ENCODE measurements at places on chromosomes 16 and 17.

GRCh38 chr17:34246446-34246845, 8.6 kb upstream of the CCL2 start:
- DNase-seq: no peak

DNA sequence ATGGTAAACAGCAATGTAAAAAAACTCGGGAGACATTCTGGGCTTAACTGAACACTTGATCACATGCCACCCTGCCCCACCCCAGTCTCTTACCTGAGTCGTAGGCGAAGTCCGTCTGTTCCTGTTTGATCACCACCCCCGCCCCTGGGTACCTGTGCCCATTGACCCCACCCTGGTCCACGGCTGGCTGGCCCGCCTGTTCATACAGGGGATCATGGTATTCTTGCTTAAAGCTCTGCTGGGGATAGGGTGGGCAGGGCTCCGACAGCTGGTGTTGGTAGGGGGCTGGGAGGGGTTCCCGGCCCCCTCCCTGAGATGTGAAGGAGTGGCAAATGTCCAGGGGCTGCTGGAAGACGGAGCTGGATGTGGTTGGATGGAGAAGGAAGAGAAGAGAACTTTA, 13.6 kb downstream of the ETV4 start:
- DNase-seq: no peak

GRCh38 chr16:8714174-8714573, 39.8 kb downstream of the ABAT start:
- DNase-seq: no peak

GRCh38 chr17:9208381-9209105, 187.2 kb downstream of the NTN1 start:
- no peak for DNase-seq

- DNase-seq: peak; percentile 16
Observed at GRCh38 chr17:58487589-58488427, at the start of gene HSF5. HSF5 (minus strand) TSS chr17:58488408; CDS start chr17:58488274, 134 bp downstream.

- DNase-seq: no peak
Observed at GRCh38 chr16:85424260-85425073, 188.7 kb upstream of the GSE1 start.

- no peak for DNase-seq
Observed at GRCh38 chr16:22265351-22265750, 31.9 kb upstream of the POLR3E start.

GRCh38 chr16:67158637-67159600, 790 bp downstream of the TRADD start:
- DNase-seq: no peak

DNA sequence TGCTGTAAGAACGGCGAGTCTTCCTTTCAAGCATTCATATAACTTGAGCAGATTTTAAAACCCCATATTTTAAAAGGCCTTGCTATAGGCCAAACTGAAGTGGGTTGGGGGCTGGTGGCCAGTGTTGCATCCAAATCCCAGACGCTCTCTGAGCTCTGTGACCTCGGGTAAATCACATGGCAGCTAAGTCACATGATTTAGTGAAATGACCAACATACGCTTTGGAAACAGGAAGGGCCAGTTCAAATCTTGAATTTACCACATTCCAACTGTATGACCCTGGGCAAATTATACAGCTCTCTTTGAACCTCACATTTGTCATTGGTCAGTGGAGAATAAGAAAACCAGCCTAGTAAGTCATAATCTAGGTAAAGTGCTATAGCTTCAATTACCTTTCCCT, 519.3 kb downstream of the HAPSTR1 start:
- DNase-seq: no peak

GRCh38 chr17:19759568-19760549, 11.8 kb upstream of the ALDH3A1 start:
- no peak for DNase-seq

- peak; percentile 21 for DNase-seq
Observed at GRCh38 chr16:79751471-79752184, 151.1 kb upstream of the MAF start.

GRCh38 chr17:47214931-47215330, 5.8 kb downstream of the MYL4 start:
- no peak for DNase-seq

DNA sequence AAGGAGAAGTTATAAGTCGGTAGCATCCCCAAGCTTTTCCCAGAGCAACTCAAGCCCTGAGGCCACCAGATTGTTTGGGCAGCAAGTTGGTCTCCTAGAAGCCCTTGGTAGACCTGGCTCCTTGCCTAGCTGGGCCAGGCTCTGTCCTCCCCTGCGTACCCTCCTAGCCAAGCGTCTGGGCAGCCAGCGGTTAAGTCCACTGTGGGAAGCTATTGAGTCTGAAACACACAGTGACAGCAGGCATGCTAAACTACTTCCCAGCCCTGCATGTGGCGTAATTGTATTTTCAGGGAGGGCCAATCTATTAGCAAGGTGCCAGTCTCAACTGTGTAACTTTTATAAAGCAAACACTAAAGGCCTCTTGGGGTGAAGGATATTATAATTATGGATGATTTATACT, 419.1 kb upstream of the RBFOX1 start:
- no peak for DNase-seq

DNA sequence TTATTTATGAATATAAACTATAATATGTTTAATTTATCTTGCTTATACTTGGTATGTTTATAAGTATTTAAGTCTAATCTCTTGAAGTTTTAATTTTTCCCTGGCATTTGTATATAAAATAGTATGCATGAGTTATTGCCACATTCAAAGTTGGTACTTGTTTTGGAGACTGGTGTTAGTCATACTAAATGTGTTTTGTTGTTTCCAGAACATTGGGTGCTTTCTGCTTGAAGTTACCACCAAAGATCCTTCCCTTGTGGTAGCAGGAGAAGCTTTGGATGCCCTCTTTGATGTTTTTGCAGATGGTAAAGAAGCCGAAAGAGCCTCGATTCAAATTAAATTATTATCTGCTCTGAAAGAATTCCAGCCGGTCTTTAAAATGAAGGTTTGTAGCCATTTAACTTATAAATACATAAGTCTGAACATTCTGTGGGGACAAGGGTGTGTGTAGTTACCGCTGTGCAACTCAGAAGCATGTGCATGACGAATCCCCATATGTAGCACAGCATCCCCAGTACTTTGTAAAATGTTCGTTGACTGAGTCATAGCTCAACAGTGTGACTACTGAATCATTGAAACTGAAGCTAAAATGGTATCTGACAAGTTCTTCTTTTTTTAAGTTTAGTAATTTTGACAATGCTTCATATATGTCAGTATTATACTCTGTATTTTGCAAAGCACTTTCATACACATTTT, 36.4 kb downstream of the HEATR3 start:
- DNase-seq: peak; percentile 85

- no peak for DNase-seq
Observed at GRCh38 chr17:9204637-9205329, 183.5 kb downstream of the NTN1 start.

- no peak for DNase-seq
Observed at GRCh38 chr17:31392002-31392855, 754 bp downstream of the RAB11FIP4 start.

GRCh38 chr17:69997332-69997731, 77.7 kb upstream of the KCNJ16 start:
- DNase-seq: peak; percentile 50

DNA sequence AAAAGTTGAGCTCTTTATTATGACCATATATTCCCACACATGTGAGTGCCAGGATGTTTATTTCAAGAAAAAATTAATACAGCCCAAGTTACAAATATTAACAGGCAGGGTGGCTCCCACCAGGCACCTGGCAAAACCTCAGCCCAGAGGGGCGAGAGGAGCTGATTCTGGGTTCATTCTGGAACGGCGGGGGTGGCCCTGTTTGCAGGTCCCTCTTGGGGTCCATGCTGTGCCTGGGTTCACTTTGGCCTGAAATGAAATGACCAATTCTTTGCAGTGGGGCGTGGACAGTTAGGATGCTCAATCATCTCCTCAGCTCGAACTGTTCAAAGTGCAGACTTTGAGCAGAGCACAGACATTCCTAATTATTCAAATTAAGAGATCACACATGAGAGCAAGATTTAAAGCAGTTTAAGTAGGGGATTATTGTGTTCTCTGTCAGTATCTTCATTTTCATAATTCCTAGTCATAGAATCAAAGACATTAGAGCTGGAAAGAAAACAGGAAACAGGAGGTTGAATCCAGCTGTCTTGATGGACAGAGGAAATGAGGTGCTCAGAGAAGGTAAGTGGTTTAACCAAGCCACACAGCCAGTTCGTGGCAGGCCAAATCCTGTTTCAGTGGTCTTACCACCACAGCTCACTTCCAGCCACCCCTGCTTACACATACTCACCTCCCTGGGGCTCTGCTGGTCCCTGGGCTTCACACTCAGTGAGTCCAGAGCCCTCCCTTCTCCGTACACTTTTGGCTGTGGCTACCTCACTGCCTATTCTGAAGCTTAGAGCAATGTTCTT, 363.9 kb upstream of the TNRC6C start:
- no peak for DNase-seq

DNA sequence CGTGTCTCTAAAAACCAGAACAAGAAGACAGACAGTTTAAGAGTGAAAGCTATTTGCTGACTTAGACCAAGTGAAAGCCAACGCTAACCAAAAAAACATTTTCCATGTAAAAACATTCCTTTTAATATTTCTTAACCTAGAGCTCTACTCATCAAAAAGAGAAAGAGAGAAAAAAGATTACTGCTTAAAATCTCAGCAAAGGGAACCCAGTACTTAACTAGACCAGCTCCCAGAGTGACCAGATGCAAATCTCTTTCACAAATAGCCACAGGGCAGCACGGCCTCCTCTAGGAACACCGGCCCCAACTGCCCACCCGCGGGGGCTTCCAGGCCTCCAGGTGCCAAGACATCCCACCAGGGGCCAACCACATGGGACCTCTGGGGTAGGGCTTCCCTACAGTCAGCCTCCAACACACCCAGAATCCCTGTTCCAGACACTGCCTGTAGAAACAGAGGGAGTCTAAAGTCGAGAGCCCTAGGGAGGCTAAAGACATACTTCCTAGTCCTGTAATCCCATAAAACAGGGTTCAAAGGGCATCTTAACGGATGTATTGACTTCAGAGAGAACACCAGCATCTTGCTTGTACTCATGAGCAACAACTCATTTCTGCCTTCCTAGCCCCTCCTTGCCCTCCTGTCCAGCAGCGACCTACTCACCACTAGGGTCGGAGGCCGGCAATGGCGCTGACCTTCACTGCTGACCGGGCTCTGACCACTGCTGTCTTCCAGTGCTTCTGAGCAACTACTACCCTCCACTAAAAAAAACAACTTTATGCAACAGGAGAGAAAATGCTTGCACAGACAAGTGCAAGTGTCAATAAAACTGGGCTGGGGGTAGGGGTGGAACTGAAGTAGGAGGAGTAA, 21.3 kb downstream of the ZCCHC14 start:
- peak; percentile 18 for DNase-seq

- DNase-seq: no peak
Observed at GRCh38 chr16:67441271-67441753, 10.4 kb downstream of the HSD11B2 start.

DNA sequence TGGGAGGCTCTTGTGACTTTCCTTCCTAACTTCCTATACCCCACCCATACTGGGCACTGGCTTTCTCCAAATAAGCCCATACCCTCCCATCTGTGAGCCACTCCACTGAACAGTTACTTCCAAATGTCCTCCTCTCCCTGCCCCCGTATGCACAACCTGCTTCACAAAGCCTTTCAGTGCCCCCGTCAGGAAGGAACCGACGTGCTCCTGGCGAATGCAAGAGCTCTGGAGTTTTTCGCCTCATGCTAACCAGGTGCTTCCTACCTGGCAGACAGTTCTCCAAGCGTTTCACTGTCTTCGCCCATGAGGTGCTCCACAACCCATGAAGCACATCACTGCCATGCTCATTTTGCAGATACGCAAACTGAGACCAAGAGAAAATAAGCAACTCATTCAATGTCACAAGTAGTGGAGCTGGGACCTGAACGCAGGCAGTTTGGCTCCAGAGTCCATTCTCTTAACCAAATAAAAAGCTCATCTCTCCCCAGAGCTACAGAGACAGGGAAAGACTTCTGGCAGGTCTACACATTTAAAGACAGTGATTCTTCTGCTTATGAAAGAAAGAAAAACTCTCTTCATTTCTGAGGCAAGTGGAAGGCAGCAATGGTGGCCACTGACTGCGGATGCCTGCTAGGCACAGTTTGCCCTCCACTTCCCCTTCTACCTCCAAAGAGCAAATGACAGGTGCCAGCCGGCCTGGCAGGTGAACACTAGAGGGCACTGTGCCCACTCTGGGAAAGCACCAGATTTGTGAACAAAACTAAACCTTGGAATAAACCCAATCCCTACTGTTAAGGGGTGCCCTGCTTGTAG, 23.8 kb downstream of the SPHK1 start:
- DNase-seq: peak; percentile 28

- DNase-seq: peak; percentile 57
Observed at GRCh38 chr17:5832886-5833285, 237.3 kb upstream of the WSCD1 start.

DNA sequence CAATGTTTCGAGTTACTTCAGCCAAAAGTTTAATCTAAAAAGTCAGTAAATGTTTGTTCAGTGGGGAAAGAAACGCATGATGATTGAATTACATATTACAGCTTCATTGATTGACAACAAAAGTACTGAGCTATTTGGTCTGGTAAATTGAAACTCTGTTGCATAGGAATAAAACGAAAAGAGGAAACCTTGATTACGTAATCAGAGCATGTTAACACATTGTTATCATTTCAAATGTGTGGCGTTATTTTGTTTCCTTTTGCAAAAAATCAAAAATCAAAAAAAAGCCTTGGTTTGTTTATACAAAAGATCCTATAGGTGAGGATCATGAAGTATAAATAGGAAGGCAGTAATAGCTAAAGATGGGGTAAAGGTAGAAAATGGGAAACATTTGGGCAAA, 19.5 kb upstream of the CA10 start:
- no peak for DNase-seq

- peak; percentile 71 for DNase-seq
Observed at GRCh38 chr17:62617894-62618472, 9.5 kb upstream of the MRC2 start.

DNA sequence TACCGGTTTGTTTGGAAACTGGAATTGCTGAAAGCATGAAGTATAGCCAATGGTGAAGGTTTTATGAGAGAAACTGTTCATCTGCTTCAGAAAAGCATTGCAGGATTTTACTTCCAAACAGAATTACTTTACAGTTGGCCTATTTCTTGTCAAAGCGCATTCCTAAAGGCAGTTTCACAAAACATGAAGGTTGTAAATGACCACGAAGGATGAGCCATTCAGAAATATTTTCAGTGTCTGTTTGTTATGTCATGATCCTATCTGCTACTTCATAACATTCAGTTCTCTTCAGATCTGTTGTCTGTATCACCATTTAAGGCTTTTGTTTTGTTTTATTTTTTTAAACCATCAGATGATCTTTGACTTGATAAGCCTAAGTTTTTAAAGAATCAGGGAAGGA, 45.7 kb downstream of the AATF start:
- peak; percentile 63 for DNase-seq

DNA sequence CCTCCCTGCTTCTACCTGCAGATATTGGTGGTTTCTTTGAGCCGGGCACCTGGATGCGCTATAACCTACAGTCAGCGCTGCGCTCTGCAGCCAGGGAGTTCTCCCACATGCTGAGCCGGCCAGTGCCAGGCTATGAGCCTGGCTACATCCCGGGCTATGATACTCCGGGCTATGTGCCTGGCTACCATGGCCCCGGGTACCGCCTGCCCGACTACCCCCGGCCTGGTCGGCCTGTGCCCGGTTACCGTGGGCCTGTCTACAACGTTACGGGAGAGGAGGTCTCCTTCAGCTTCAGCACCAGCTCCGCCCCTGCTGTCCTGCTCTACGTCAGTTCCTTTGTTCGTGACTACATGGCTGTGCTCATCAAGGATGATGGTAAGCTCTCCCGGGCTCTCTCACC, 13.2 kb downstream of the CNTNAP1 start:
- DNase-seq: no peak

Data from fibroblast of skin of abdomen (primary cell).